ENCODE measurements at places on chromosomes 12 and 14. TPM values are rescaled to one million over a fixed set of nuclear protein-coding genes. Genes with fewer than 3 reads are reported as not detected.

GRCh38 chr12:131745706-131746105, 34.8 kb downstream of the SFSWAP start:
- H3K36me3 ChIP-seq = peaks cover 69% of the 10 kb centered on the region
- no peak for DNase-seq
- H3K4me3 ChIP-seq = no peak overlapping the region
- H3K4me1 ChIP-seq = no peaks in the 10 kb centered on the region
- H3K27ac ChIP-seq = no peak overlapping the region

DNA sequence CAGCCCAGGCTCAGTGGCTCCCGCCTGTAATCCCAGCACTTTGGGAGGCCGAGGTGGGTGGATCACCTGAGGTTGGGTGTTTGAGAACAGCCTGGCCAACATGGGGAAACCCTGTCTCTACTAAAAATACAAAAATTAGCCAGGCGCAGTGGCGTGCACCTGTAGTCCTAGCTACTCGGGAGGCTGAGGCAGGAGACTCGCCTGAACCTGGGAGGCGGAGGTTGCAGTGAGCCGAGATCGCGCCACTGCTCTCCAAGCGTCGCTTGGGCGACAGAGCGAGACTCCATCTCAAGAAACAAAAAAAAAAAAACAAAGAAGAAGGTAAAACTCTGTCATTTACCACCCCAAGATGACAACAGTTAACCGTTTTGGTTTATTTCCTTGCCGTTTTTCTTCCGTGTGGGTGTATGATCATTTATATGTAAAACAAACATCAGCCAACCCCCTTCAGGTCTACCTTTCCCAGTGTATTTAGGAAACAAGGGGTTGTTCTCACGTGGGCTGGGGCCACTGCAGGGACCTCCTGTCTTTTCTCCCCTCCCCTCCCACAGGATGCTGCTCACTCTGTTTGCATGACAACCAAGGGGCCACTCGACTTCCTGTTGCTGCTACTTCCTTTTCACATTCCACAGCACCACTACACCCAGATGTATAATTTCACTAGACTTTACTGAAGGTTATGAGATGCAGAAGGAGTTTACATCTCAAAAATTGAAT, 13.6 kb downstream of the TTC9 start:
- no peaks in the 10 kb centered on the region for H3K27me3 ChIP-seq
- no peak overlapping the region for H3K27ac ChIP-seq
- no peaks in the 10 kb centered on the region for H3K36me3 ChIP-seq
- no peak for DNase-seq
- no peak overlapping the region for H3K4me3 ChIP-seq

DNA sequence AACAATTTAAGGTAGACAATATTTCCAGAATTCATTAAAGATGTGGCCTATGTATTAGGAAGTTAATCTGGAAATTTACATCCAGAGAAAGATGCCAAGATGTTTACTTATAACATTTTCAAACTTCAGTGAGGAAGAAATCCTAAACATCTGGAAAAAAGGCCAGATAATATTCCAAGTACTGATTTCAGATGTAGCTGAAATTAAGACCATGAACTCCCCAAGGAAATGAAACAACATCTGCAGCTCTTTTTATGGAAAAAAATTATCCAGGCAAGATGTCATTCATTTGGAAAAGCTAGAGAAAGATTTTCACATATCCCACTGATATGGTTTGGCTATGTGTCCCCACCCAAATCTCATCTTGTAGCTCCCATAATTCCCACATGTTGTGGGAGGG, 35.0 kb downstream of the GNG2 start:
- H3K4me1 ChIP-seq = no peaks in the 10 kb centered on the region
- H3K27me3 ChIP-seq = no peaks in the 10 kb centered on the region
- H3K27ac ChIP-seq = no peak overlapping the region
- H3K36me3 ChIP-seq = no peaks in the 10 kb centered on the region
- DNase-seq = no peak

MANSC1 gene
- 16.5 TPM for total RNA-seq

DNA sequence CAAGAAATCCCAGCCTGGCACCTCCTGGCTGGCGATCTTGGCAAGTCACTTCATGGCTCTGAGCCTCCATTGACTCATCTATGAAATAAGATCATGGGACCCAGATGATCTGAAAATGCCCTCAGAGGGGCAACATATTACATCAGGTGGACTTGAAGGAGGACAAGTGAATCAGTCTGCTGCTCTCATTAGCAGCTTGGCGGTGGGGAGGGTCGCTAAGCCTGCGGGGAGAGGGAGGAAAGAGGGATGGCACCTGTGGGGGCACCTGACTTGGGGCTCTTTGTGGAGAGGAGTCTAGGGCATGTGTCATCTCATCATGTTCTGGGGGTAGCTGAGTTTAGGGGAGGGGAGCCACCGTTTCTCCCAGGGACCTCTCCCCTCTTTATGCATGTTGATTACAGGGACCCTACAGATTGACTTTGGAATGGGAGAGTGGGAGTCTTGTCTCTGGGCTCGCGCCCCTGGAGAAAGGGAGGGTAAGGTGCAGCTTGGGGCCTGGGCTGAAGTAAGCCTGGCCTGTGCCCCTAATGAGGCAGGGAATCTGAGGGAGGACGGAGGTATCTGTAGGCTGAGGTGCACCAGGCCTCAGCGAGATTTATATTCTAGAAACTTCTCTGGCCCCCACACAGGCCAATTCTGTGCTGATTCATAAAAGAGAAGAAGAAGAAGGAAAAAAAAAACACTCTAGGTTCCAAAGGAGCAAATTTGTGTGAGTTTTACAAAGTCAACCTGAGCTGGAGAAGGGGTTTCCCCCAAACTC, 29.3 kb upstream of the BATF start:
- H3K4me1 ChIP-seq = no peaks in the 10 kb centered on the region
- no peak overlapping the region for H3K27ac ChIP-seq
- H3K36me3 ChIP-seq = no peaks in the 10 kb centered on the region
- no peaks in the 10 kb centered on the region for H3K27me3 ChIP-seq
- peak; percentile 28 for DNase-seq

DNA sequence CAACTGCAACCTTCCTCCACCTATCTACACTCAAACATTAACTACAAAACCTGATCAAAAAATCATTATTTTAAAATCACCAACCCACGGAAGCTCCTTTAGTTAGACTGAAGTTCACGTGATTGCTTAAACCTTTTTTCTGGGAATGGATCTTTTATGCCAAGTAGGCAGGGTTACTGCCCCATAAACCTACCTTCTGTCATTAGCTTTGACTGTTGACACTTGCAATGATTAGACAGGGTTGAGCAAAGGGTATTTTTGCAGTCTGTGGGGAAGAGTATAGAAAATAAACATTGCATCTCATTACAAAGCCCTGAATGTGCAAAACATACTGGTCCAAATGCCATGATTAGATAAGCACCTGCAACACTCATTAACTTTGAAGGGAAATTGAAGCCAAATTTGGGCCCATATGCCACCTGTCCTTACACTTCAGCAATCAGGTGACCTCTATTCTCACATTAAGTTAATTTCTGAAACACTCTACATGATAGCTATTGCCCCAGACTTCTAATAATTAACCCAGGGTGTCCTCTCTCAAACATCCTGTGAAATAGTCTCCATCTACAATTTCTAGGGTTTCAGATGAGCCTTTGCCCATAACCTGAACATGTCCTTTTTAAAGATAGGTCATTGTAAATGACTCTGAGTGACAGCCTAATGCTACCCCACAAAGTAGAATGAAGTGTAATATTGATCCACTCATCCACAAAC, 156.0 kb upstream of the PLEKHG7 start:
- peaks cover 16% of the 10 kb centered on the region for H3K4me1 ChIP-seq
- no peak overlapping the region for H3K4me3 ChIP-seq
- no peak overlapping the region for H3K27ac ChIP-seq

DNA sequence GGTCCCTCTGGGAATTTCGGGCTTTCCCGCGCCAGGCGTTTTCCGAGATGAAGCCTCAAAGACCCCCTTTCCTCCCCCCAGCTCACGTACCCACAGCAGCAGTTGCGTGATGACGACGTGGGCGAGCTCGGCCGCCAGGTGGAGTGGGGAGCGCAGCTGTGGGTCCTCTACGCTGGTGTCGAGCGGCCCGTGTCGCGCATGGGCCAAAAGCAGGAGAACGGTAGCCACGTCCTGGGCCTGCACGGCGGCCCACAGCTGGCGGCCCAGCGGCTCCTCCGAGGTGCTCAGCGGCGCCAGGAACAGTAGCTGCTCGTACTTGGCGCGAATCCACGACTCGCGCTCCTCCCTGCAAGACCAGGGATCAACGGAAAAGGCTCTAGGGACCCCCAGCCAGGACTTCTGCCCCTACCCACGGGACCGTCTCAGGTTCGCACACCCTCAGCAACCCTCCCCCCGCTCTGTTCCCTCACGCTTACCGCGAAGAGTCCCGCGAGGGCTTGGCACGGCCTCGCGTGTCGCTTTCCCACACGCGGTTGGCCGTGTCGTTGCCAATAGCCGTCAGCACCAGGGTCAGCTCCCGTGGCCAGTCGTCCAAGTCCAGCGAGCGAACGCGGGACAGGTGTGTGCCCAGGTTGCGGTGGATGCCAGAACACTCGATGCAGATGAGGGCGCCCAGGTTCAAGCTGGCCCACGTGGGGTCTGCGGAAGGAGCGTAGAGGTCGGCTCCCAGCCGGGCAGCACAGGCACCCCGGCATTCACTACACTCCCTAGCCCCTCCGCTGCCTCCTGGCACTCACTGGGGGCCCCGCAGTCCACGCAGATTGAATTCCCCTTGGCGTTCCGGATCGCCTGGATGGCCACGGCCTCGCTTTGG, 11.4 kb downstream of the AGAP2 start:
- peak overlapping the region; percentile 64 for H3K27ac ChIP-seq
- no peaks in the 10 kb centered on the region for H3K27me3 ChIP-seq
- H3K4me3 ChIP-seq = peak overlapping the region; percentile 49
- no peaks in the 10 kb centered on the region for H3K36me3 ChIP-seq

DNA sequence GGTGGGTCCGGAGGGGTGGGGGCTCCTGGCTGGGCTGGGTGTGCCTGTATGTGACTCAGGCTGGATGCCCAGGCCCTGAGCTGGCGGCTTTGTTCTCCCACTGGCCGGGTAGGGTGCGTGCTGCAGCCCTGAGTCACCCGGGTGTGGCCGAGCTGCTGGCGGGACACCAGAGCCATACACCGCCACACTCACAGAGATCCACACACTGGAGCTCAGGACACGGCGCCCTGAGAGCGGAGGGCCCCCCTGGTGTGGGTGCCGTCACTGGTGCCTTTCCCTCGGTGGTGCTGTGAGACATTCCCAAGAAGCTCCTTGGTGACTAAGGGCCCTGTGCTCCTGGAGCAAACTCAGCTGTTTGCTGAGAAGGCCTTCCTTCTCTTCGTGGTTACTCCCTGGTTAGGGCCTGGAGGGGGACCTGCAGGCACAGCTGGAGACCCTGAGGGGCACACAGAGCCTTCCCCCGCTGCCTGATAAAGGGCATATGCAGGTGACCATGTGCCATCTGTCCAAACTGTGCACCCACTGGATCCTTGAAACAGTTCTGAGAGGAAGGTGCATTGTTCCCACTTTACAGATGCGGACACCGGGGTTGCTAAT, 44.3 kb downstream of the KRT80 start:
- no peaks in the 10 kb centered on the region for H3K36me3 ChIP-seq
- peak overlapping the region; percentile 75 for H3K27ac ChIP-seq
- no peaks in the 10 kb centered on the region for H3K27me3 ChIP-seq
- no peak overlapping the region for H3K4me3 ChIP-seq
- DNase-seq = peak; percentile 98

DNA sequence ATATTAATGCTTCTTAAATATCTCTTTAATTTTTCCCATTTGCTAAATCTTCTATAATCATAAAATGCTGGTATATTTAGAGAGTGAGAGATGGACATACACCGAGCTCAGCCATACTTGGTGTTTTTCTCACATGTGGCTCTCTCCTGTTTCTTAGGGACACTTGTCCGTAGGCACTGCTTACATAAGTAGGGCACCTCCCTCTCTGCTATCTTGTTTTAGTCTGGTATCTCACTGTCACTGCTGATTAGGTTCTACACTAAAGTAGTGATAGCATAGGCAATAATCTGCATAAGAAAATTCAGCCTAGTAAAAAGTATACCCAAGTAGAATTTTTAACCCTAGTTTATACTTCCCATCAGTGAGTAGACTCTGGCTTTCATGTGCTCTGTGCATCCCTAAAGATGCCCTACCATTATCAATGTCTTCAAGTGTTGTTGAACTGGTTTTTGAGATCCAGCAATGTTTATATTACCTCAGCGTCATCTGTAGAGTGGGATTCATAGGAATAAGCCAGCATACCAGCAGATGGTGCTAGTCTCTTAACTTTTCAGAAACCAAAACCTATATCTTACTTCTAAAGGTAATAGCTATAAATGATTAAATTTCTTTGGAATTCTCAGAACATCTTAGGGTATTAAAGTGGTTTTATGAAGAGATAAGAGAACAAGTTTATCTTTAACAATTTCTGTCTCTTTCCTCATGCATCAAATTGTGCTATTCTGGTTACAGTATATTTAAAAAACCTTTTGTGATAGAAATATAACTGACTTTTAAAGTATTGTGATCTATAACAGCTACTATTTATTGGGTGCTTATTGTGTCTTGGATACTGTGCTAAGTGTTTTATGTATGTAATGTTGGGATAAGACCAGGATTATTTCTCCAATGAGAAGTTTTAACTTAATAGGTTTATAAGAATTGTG, 32.9 kb downstream of the ARID2 start:
- no peaks in the 10 kb centered on the region for H3K36me3 ChIP-seq
- H3K27me3 ChIP-seq = no peaks in the 10 kb centered on the region
- H3K27ac ChIP-seq = no peak overlapping the region
- no peak overlapping the region for H3K4me3 ChIP-seq
- DNase-seq = no peak

- H3K4me3 ChIP-seq = no peak overlapping the region
- H3K36me3 ChIP-seq = no peaks in the 10 kb centered on the region
- H3K27me3 ChIP-seq = no peaks in the 10 kb centered on the region
- no peak for DNase-seq
- H3K4me1 ChIP-seq = no peaks in the 10 kb centered on the region
Observed at GRCh38 chr12:74899031-74899829, 310.4 kb downstream of the KCNC2 start.

- no peak for DNase-seq
- H3K36me3 ChIP-seq = no peaks in the 10 kb centered on the region
- H3K4me3 ChIP-seq = no peak overlapping the region
- peak overlapping the region; percentile 83 for H3K27ac ChIP-seq
- no peaks in the 10 kb centered on the region for H3K27me3 ChIP-seq
Observed at GRCh38 chr12:632102-632696, 31.0 kb downstream of the NINJ2 start.

GAS2L3 gene
- total RNA-seq = 1.2 TPM

KRT74 gene
- total RNA-seq = not detected

DNA sequence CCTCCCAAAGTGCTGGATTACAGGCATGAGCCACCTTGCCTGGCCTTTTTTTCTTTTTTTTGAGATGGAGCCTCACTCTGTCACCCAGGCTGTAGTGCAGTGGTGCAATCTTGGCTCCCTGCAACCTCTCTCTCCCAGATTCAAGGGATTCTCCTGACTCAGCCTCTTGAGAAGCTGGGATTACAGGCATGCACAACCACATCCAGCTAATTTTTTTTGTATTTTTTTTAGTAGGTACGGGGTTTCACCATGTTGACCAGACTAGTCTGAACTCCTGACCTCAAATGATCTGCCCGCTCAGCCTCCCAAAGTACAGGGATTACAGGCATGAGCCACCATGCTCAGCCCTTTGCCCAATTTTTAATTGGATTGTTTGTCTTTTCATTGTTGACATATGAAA, 58.0 kb downstream of the SINHCAF start:
- H3K27me3 ChIP-seq = no peaks in the 10 kb centered on the region
- H3K36me3 ChIP-seq = no peaks in the 10 kb centered on the region
- no peak for DNase-seq
- H3K4me1 ChIP-seq = no peaks in the 10 kb centered on the region
- H3K4me3 ChIP-seq = no peak overlapping the region

All from right atrium auricular region (tissue), 2 donors.